ENCODE measurements at places on chromosomes 7 and 10. TPM values are rescaled to one million over a fixed set of nuclear protein-coding genes. Genes with fewer than 3 reads are reported as not detected.

The CACNB2 gene
- total RNA-seq = 134 TPM

The EPHB6 gene
- 27.7 TPM for total RNA-seq

The BBS9 gene
- total RNA-seq = 11.8 TPM

- DNase-seq = no peak
These were observed 329.4 kb upstream of the MYO3A start for GRCh38 chr10:25604591-25604990.

DNA sequence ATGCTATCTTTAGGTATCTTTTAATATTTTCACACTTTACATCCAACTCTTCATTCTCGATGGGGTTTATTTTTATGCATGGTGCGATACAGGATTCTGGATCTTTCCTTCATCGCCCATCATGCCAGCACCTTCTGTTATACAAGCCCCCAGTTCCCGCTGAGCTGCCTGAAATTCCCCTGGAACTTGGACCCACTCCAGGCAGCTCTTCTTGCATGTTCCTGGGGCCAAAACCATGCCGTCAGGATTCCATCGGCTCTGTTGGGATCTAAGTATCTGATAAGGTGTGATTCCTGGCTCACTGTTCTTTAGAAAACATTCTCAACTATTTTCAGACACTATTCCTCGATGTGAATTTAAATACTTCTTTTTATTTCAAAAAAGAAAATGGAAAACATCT is 40.5 kb upstream of the PPP2R2D start:
- no peak for DNase-seq

DNA sequence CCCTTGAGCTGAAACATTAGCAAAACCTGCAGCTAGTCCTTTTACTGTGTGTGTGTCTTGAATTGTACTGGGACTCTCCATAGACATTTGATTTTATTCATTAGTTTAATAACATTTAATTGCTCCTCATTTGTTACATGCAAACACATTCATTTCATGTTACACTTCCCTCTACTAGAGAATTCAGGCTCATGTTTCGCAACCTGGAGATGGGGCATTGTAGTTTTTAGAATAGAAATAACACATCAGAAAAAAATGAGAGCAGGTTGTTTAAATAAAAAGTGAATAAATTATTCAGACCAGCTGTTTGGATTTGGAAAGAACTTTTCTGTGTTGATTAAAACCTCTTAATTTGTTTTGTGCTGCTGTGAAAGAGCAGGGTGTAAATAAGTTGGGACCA is 243.9 kb downstream of the ETV1 start:
- DNase-seq = no peak

DNA sequence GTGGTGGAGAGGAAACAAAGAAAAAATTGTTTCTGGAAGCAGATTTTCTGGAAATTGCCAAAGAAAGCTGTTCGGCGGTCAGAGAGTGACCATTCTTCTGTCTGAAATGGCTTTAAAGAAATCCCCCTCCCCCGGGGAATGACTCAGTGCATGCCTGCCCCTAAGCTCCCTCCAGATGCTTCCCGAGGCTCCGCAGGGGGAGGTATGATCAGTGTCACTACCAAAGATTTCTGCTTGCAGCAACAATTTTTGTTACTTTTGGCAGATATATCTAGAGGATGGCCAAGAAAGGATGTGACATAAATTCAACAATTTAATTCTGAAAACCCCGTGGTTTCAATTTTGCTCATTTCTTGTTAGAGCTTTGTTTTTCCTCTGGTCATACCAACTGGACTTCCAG is 163.9 kb downstream of the JCAD start:
- DNase-seq = no peak

DNA sequence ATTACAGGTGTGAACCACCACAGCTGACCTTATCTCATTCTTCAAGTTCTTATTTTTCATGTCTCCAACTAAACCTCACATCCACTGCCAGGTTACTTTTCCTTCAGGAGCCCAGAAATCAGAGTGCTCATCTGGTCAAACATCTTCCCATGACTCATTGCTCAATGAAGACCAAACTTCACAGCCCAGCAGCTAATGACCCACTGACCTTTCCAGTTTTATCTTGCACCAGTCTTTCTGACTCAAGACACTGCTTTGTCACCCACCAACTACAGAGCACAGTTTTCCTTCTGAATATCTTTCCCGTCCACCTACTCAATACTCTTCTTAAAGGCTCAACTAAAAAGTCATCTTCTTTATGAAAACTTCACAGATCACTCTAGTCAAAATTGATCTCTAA is 245.1 kb downstream of the CHCHD3 start:
- DNase-seq = peak; percentile 31

DNA sequence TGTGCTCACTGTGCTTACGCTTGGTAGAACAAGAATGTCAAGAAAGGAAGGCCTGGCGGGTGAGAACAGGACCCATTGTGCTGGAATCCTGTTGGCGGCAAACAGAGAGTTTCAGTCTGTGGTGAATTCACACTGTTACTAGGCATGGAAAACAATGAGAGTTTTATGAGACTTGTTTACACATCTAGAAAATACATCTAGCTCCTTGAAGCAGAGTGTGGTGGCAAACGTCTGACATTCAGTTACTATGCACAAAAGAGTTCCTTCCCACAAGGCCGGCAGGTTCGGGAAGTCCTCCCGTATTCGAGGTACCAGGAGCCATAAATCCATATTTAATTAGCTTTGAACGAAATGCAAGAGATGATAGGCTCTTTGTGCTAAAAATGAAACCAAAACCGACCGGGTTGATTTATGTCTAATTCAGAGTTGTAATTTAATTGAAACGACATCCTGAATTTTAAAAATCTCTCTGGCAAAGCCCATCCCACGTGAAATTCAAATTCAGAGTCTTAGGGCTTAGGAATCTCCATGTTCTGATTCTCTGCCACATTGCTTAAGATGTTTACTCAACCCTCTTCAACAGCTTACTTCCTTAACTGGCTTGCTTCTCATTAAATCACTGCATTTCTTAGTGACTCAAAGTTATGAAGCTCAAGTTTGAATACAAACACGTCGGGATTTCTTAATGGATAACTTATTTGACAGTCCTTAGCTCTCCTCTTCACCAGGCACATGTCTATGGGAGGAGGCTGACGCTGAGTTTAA is 299.9 kb upstream of the PITRM1 start:
- DNase-seq = peak; percentile 61

DNA sequence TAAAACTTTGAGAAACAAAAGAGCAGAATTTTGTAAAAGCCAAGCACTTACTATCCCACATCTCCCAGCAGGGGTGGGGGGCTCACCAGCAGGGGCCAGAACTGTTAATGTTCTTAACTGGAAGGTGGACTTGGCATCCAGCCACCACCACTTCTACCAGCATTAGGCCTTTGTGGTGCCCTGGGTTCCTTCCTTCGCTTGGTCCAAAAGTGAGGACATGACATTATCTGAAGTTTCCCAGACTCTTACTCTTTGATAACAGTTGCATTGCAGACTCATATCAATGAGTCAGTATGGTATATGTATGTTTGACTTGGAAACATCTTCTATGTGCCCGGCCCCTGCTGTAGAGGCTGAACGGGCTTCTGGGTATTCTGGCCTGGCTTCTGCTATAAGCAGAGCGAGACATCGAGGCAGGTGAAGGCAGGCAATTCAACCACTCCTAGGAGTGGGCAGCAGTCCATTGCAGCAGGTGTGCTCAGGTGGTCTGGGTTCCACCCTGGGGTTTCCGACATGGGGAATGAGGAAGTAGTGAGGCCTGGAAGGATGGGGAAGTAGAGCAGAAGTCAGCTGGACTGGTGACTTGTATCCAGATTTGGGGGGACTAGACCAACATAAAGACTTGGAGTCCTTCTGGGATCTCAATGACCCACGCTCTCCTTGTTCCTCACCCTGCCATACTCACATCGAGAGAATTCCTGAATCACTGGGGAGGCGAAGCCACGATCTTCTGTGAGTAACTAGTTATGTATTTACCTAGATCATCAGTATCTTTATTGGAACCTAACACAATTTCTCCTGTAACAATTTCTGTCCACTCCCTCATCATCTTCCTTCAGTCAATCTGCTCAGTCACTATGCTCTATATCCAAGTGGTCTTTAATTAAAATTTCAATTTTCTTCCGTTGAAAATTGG is 4.1 kb downstream of the ZNF777 start:
- no peak for DNase-seq

GRCh38 chr7:44631458-44632115 is 25.2 kb downstream of the OGDH start:
- DNase-seq = peak; percentile 74
